Esophagus mucosa (tissue), 1 donor: ENCODE measurements at places on chromosomes 12 and 14. TPM values are rescaled to one million over a fixed set of nuclear protein-coding genes. Genes with fewer than 3 reads are reported as not detected.

The MOK gene
- 3.5 TPM for total RNA-seq

The ZNF891 gene
- 0.64 TPM for total RNA-seq

The PLD4 gene
- total RNA-seq = 0.80 TPM

The DACT1 gene
- total RNA-seq = 0.32 TPM

The LDHB gene
- total RNA-seq = 251 TPM

The KRT74 gene
- total RNA-seq = 0.12 TPM

The EMP1 gene
- total RNA-seq = 1,972 TPM

The RTN1 gene
- total RNA-seq = 0.80 TPM

The LYZ gene
- 13.0 TPM for total RNA-seq

The SDR9C7 gene
- total RNA-seq = 26.0 TPM

The COX8C gene
- total RNA-seq = not detected

The NANOG gene
- total RNA-seq = 0.52 TPM

DNA sequence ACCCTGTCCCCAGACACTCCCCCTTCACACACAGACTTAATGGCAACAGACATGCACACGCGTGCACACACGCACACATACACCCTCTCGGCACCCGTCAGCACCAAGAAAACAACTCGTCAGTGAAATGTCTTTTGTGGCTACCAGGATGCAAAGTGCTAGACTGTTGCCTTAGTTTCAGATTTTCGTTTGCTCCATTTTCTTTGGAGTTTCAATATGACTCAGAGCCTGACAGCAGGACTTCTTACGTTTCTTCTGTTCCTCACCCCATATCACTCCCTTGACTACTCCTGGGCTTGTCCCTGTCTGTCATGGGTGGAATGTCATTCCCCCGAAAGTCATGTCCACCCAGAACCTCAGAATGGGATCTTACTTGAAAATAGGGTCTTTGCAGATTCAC lies 182.9 kb downstream of the GLT1D1 start:
- ATAC-seq = no peak

DNA sequence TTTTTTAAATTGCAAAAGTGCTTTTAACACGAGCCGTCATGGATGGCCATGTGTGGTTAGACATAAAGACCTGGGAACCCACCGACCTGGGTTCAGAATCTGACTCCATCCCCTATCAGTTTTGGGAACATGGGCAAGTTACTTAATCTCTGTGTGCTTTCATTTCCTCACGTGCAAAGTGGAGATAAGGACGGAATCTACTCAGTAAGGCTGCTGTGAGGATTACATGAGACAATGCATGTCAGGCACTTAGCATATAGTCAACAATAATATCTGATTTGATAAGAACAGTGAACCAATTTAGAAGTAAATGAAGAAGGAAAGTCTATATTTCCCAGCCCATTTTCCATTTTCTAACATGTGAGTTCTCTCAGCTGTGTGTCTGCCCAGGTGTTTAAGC lies 235.4 kb downstream of the SUDS3 start:
- no peak for ATAC-seq

DNA sequence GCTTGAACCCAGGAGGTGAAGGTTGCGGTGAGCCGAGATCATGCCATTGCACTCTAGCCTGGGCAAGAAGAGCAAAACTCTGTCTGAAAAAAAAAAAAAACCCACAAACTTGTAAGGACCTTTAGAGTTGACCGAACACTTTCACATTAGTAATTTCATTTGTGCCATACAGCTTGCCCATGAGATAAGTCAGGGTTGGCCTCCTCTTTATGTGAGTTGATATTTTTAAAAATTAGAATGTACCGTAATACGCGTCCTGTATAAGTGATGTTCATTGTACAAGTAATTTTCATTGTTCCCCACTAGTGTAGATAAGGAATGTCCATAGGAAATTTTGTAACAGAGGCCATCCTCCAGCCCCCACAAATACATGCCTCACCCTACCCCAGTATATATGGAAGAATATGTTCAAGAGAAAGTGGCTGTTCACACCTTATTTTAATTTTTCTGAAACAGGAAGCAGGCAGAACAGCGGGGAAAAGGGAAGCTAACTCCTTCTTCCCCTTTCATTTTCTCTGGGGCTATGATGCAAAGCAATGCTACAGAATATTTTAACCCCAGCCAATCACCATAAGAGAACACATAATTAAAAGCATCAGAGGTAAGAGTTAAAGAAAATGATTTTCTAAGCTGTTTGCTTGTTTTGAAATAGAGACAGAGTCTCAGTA lies 31.9 kb upstream of the HIF1A start:
- no peak for ATAC-seq

- peak; percentile 67 for ATAC-seq
Observed at GRCh38 chr12:118356809-118357256, 15.9 kb downstream of the TAOK3 start.

DNA sequence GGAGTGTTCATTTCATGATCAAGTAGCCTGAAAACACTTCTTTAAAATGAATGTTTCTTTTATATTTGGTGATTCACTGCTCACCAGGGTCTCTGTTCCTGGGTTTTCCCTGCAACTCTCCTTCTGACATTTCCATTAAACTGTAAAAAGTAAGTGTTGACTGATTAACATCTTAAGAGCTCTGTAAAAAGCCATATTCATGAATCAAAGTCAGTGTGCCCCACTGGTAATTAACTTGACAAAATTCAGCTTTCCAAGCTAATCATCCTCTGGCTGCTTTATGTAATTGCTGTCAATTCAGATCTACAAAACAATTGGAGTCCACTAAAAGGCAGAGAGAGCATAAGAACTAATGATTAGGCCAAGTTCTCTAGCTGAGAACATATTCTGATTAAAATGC lies 41.6 kb downstream of the CNTN1 start:
- ATAC-seq = no peak

DNA sequence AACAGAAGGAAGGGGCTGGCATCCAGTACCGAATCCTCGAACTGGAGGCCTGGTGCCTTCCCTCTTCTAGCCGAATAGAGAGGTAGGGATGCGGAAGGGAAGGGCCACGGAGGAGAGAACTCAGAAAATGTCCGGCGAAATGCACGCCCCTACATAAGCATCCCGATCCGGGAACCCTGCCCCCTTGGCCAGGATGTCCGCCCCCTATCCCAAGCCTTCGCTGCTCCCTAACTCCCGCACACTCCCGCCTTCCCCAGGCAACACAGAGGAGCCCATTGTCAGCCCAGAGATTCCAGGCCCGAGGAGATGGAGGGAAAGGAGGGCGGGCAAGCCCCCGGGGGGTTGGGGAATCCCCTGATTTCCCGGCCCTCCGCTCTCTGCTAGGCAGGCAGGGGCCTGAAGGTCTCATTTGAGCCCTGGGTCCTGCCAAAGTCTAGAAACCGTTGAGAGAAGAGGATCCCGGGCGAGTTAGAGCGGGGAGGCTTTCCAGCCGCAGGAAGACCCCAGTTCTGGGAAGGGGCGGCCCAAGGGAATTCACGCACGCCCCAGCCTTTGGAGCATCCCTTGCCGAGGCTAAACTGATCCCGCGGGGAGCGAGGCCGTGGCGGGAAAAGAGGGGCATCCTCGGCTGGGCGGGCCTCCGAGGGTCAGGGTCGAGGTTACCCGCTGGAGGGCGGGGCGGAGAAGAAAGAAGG lies 569 bp upstream of the ARHGEF40 start:
- ATAC-seq = no peak

GRCh38 chr12:3041558-3042164 lies 35.5 kb upstream of the TSPAN9 start:
- peak; percentile 53 for ATAC-seq

- peak; percentile 73 for ATAC-seq
Observed at GRCh38 chr12:1117970-1118563, 127.0 kb downstream of the ERC1 start.

GRCh38 chr14:104075530-104076151 lies 9.9 kb upstream of the ASPG start:
- no peak for ATAC-seq

DNA sequence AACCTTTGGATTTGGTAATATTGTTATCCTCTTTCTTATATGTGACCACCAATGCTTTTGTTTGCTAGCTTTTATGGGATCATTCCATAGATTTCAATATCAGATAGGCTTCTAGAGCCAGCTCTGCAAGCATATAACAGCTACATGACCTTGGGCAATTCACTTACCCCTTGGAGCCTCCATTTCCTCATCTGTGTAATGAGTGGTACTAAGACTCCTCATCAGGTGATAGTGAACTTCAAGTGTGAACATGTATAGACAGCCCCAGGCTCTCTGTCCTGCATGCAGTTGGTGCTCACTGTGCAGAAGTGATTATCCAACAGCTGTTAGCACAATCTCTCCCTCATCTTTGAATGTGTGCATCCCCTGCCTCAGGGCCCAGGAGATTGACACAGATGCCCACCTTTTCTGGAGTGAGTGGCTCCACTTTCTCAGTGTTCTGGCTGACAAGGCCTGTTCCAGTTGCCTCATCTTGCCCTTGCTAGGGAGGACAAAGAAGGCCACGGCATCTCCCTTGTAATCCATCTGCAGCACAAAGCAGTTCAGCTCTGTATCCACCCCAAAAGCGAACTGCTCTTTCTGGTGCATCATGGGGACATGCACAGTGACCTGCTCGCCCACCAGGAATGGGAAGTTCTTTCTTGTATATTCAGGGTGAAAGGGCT lies 9.2 kb downstream of the SERPINA9 start:
- ATAC-seq = peak; percentile 64
